ENCODE measurements at places on chromosomes 16 and 17.
A peak's percentile ranks its signal among the peaks of the same experiment; 100 is the strongest.

- DNase-seq: no peak
Observed at GRCh38 chr16:23893986-23894385, 58.2 kb downstream of the PRKCB start.

DNA sequence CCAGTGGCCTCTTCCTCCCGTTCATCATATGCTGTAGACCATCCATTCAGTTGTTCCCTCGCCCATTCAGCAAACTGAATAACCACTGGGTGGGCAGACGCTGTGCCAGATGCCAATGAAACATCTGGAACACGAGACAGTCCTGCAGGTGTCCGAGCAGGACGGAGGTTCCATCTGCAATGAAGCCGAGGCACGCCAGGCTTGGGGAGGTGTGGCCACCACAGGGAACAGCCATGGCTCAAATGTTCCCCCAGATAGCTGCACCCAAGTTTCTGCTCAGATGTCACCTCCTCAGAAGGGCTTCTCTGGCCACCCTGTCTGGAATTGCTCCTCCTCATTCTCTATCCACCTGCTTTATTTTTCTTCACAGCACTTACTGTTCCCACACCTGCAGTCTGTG is 30.5 kb downstream of the UBE2O start:
- DNase-seq: no peak

- no peak for DNase-seq
Observed at GRCh38 chr17:9598661-9599060, 22.2 kb downstream of the CFAP52 start.

DNA sequence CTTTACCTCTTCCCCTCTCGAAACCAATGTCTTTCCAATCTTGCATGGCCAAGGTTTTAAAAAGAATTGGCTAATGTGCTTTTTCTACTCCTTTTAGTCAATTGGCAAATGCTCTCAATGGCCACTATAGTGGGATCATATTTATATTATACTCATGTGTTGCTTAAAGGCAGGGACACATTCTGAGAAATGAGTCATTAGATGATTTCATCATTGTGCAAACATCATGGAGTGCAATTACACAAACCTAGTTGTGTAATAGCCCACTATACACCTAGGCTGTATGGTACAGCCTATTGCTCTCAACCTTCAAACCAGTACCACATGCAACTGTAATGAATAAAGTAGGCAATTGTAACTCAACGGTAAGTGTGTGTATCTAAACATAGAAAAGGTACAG is 180.9 kb downstream of the HS3ST3A1 start:
- no peak for DNase-seq

GRCh38 chr16:892536-893255 is 78.1 kb downstream of the LMF1 start:
- DNase-seq: no peak

GRCh38 chr16:85520853-85521521 is 92.1 kb upstream of the GSE1 start:
- peak; percentile 99 for DNase-seq

DNA sequence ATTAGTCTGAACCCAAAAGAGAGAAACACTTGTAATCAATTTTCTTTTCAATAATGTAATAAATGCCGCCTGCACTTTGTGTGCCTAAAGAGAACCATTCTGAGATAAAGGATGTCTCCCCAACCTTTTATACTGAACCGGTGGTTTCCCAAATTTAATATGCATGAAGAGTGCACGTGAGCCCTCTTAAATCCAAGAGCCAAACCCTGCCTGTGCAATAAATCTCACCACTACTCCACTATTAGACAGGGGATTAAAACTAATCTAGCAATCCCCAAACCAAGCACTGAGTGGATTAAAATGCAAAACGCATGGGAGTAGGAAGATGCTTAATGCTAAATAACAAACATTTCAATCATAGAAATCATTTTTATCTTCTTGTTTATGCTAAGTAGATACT is 351.0 kb upstream of the PSMD7 start:
- DNase-seq: no peak

- DNase-seq: no peak
Observed at GRCh38 chr17:55168958-55169687, 95.6 kb upstream of the HLF start.

DNA sequence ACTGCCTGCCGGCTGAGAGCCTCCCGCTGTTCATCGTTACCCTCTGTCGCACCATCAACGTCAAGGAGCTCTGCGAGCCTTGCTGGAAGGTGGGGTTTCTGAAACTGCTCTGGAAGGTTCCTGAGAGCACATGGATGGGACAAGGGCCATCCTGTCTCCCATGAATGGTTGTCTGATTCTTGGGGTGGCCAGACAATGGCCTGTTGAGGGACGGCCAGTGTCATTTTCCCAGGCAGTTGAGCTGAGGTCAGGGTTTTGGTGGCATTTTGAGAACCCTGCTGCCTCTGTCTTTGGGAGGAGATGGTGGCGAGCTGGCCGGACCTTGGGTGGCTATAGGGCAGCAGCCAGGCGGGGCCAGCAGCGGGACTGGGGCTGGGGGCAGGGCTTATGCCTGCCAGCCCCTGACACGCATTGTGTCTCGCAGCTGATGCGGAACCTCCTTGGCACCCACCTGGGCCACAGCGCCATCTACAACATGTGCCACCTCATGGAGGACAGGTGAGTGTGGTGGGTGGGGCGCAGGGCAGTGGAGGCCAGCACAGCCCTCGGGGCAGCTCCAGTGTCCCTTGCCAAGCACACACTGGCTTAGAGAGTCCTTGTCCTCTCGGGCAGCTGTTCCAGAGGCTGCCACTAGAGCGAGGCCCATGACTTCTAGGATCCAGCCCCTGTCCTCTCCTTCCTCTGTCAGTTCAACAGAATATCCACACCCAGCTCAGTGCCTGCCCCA is 9.1 kb downstream of the TSC2 start:
- DNase-seq: peak; percentile 60

- no peak for DNase-seq
Observed at GRCh38 chr16:29736112-29736511, 9.7 kb downstream of the C16orf54 start.

DNA sequence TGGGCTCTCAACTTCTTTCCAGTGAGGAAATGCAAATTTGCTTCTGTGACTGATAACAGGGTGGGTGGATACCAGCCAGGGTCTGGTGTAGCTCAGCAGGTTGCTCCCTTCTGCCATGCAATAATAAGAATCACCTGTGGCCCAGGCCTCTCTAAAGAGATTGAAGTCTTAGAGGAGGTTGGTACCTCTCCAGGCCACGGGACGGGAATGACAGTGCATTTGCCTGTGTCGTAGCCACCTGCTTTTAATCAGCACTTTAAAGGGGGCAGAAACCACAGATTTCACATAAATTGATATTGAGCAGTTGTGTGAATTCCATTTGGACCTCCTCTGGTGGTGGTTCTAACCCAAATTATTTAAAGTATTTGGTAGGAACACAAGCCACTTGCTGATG is 246.9 kb downstream of the PRKCA start:
- DNase-seq: no peak

DNA sequence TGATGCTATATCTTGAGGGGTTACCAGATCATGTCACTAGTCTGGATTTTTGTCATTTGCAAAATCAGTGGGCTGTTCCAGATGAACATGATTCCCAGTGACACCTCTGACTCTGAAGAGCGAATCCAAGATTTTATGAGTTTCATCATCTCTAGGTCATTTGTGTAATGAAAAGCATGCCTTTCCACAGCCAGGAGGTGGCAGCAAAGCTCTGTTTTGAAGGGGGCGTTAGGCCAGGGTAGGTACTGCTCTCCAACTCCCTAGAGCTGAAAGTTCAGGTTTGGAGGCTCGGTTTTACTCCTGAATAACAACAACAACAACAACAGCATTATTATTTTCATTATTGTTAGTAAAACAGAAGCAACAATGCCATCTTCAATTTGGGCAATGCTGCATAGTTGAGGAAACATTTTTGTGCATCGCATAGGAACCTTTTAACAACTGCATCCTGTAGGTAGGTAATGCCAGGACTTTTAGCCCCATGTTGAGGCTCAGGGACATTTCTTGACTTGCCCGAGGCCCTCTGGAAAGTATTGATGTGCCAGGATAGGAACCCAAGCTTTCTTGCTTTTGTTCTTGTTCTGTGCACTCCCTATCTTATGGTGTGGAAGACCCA is 77.0 kb downstream of the MYH13 start:
- DNase-seq: peak; percentile 27

DNA sequence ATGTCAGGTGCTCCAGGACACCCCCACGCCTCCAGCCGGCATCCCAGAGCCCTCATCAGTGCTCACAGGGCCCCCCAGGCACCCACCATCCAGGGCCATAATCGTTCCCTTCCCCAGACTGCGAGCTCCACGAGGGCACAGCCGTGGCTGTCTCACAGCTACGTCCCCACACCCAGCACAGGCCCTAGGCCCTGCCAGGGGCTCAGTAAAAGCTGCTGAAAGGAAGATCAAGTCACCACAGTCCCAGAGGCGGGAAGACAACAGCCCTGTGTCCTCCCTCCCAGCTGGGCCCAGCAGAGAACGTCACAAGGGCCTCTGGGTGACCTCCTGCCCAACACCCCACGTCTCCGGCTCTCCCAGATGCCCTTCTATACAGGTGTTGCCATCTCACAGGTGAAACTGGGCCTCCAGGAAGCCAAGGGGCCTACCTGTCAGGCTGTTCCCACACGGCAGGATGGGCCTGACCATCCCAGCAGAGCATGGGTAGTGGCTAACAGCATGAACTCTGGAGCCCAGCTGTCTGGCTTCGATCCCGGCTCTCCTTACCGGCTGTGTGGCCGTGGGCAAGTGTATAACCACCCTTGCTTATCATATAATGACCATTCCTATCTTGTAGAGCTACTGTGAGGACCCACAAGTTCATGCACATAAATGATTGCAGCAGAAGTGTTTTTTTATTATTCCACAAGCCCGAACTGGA is 17.9 kb downstream of the ARL2BP start:
- no peak for DNase-seq

DNA sequence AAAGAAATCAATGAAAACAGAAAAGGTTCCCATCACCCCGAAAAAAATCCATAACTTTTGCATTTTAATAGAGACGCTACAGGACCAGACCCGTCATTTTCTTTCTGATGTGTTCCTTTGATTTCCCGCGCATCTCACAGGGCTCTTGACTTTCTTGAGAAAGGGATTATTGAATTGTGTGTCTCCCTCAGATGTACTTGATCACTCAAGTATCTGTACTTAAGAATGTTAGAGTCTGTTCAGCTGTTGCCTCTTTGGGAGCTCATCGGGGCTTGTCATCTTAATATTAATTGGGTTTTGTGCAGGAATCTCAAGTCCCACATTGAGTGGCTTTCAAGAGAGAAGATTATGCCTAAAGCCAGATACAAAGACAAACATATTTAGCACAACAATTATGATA is 606.4 kb upstream of the SALL1 start:
- DNase-seq: no peak

DNA sequence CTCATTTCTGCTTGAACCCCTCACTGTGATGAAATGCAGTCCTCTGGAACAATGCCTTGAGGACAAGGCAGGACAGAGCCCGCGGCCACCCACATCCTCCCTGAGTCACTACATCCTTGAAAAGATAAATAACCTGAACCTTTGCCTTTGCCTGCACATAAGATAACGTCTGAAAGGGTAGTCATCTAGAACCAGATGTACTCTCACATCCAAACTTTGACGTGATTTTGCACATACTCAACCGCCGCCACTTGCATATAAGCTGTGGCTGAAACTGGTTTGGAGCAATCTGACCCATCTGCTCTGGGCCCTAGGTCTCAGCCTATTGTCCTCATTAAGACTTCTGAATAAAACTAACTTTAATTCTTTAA is 252.1 kb downstream of the PHKB start:
- no peak for DNase-seq

DNA sequence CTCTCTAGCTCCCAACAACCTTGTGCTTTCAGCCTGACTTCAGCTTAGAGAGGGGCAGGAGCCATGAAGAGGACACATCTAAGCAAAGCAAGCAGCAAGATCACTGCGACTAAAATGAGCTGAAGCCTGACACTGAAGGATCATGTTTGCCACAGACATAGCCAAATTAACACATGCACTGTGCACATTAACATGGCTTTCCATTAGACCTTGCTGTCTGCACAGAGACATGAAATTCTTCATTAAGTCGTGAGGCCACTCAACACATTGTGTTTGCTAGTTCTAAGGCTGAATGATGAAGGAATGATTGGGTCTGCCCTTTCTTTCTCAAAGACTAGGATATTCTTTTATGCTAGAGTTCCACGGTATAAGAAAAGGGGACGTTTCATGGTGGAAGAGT is 558.3 kb upstream of the PSMD7 start:
- DNase-seq: no peak

GRCh38 chr16:58500430-58501241 is 693 bp downstream of the NDRG4 start:
- DNase-seq: no peak

GRCh38 chr17:61084260-61084659 is 315.4 kb upstream of the TBX2 start:
- no peak for DNase-seq

GRCh38 chr16:27657811-27658210 is 107.9 kb downstream of the KATNIP start:
- DNase-seq: no peak

DNA sequence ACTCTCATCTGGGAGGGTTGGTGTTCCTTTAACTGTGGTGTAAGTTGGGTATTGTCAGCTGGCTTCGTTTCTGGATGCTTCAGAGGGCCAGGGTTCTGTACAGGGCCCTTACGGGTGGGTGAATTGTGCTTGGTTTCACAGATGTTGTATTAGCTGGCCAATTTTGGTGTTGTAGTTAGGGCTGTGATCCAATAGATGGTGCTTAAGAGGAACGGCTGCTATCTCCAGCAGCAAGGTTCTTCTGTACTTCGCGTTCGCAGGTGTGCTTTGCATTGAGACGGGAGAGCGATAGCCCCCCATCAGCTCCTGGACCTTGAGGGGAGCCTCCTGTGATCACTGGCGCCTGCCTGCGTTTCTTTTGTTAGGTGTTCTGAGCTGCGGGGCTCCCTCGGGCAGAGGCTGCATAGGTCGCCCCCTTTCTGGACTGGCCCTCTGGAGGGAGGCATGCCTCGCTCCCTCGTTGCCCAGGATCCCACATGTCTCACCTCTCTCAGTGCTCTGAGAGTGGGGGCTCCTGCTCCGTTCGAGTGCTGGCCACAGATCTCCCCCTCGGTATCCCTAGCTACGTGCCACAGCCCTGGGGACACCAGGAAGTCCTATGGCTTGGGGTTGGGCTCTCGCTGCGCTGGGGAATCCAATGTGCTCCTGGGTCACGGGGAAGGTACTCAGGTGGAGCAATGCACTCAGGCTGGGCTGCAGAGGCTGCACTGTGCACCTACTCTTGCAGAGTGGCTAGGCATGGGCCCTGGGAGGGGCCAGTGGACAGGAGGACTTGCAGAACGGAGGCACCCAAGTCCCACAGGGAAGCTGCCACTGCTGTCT is 837 bp upstream of the PRDM7 start:
- no peak for DNase-seq

GRCh38 chr17:66386498-66387351 is 84.3 kb downstream of the PRKCA start:
- DNase-seq: peak; percentile 65

- peak; percentile 43 for DNase-seq
Observed at GRCh38 chr16:16960785-16961184, 510.0 kb downstream of the XYLT1 start.

GRCh38 chr17:75516619-75517296 is 430 bp downstream of the TSEN54 start:
- DNase-seq: peak; percentile 26

Data from T47D (cell line).